Activated naive CD8-positive, alpha-beta T cell treated with anti-CD3 and anti-CD28 coated beads, Interleukin-2, amount 10 ng/mL, durations not matched to agents 7 days and 5 days (primary cell): ENCODE measurements at places on chromosomes 16 and 17. TPM values are rescaled to one million over a fixed set of nuclear protein-coding genes. Genes with fewer than 3 reads are reported as not detected.

The C16orf78 gene
- not detected for total RNA-seq

DNA sequence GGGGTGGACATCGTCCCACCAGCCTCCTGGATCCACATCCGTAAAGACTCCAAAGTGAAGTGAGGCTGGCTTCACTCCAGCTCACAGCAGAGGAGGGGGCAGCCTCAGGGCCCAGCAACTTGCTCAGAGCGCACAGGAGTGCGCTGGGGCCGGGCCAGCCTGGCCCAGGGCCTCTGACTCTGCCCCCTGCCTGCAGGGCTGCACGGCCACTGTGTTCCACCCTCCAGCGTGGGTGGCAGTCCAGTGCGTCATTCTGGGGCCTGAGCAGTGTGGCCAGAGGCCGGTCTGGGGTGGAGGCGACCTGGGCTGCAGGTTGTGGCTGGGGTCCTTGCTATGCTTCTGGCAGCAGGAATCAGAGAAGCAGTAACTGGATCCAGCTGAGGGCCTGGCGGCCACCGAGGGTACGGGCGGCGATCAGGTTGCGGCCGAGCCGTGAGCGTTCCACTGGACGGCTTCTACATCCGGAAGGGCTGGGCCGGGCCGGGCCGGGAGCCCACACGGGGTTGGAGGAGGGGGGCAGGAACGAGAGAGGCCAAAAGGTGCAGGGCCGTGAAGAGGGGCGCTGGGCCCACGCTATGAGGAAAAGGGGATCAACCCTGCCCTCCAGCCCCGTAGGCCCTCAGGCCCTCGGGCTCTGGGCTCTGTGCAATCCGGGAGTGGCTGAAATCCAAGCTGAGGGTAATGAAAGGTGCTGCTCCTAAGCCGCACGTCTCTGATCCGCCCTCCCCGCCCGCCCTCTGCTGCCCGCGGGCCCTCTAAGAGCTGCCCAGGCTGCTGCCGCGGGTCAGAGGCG is at the start of gene FSCN2:
Gene FSCN2 (plus strand): TSS at position 787 of the 793 bp plus-strand sequence. CDS start 155 bp downstream, outside the sequence.
- H3K4me1 ChIP-seq, result no peaks in the 10 kb centered on the region
- no peaks in the 10 kb centered on the region for H3K36me3 ChIP-seq
- H3K27ac ChIP-seq, result no peak within 1 kb of the TSS
- H3K27me3 ChIP-seq, result no peaks in the 10 kb centered on the region
- no peak within 1 kb of the TSS for H3K4me3 ChIP-seq

GRCh38 chr17:5508810-5509209 is 22.4 kb downstream of the MIS12 start:
- peaks cover 17% of the 10 kb centered on the region for H3K4me1 ChIP-seq
- H3K36me3 ChIP-seq, result peaks cover 19% of the 10 kb centered on the region
- no peak for DNase-seq
- no peak overlapping the region for H3K4me3 ChIP-seq

GRCh38 chr16:88810912-88811768 is 588 bp downstream of the APRT start:
- DNase-seq, result peak; percentile 84
- peak overlapping the region; percentile 95 for H3K27ac ChIP-seq
- H3K4me1 ChIP-seq, result peaks cover 14% of the 10 kb centered on the region
- no peaks in the 10 kb centered on the region for H3K27me3 ChIP-seq

- no peaks in the 10 kb centered on the region for H3K27me3 ChIP-seq
- H3K4me1 ChIP-seq, result peaks cover 50% of the 10 kb centered on the region
Measured at GRCh38 chr17:64016974-64017373, 3.5 kb downstream of the ICAM2 start.

GRCh38 chr16:66159987-66160386 is 206.5 kb upstream of the CDH5 start:
- no peak overlapping the region for H3K27ac ChIP-seq
- H3K36me3 ChIP-seq, result no peaks in the 10 kb centered on the region
- no peaks in the 10 kb centered on the region for H3K4me1 ChIP-seq
- H3K4me3 ChIP-seq, result no peak overlapping the region
- DNase-seq, result no peak

DNA sequence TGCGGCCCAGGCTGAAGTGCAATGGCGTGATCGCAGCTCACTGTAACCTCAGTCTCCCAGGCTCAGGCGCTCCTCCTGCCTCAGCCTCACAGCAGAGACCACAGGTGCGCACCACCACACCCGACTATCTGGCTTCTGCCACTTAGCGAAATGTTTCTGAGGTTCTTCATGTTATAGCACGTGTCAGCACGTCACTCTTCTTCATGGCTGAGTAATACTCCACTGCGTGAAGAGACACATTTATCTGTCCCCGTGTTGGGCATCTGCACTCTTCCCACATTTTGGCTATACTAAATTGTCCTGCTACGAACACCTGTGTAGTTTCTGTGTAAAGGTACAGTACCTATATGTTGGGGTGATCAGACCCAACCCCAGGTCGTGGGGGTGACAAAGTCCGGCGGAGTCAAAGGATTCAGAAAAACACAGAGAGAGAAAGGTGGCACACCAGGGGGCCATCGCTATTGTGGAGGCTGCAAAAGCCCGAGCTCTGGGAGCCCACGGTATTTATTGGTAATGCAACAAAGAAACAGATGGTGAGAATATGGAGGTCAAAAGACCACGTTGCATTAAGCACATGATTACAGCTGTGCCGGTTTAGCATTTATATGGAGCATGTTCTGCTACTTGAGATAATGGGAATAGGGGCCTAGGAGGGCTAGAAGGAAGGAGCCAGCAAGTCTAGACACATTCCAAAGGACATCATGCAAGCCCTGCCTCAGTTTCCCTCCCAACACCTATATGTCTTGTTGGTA is 851 bp upstream of the DPEP1 start:
- no peak for DNase-seq
- H3K27ac ChIP-seq, result no peak overlapping the region
- peaks cover 5% of the 10 kb centered on the region for H3K36me3 ChIP-seq
- no peak overlapping the region for H3K4me3 ChIP-seq
- peaks cover 4% of the 10 kb centered on the region for H3K4me1 ChIP-seq

The SPNS2 gene
- 6.9 TPM for total RNA-seq

- DNase-seq, result no peak
- no peak overlapping the region for H3K27ac ChIP-seq
Measured at GRCh38 chr16:66703406-66704215, 7.1 kb upstream of the CMTM4 start.

- DNase-seq, result no peak
- H3K27ac ChIP-seq, result no peak overlapping the region
- H3K4me1 ChIP-seq, result peaks cover 15% of the 10 kb centered on the region
- no peaks in the 10 kb centered on the region for H3K36me3 ChIP-seq
Measured at GRCh38 chr17:8013731-8014557, 11.5 kb downstream of the GUCY2D start.

The KCNJ2 gene
- total RNA-seq, result not detected

The NUTF2 gene
- total RNA-seq, result 88.4 TPM

GRCh38 chr16:19282101-19282500 is 3.4 kb upstream of the CLEC19A start:
- no peaks in the 10 kb centered on the region for H3K4me1 ChIP-seq
- no peaks in the 10 kb centered on the region for H3K27me3 ChIP-seq
- H3K27ac ChIP-seq, result no peak overlapping the region
- DNase-seq, result no peak

The TNS4 gene
- total RNA-seq, result 9.0 TPM

The RAB26 gene
- total RNA-seq, result 0.69 TPM

The KRTAP4-3 gene
- not detected for total RNA-seq

GRCh38 chr17:59420901-59421300 is 89.4 kb downstream of the YPEL2 start:
- H3K36me3 ChIP-seq, result no peaks in the 10 kb centered on the region
- no peaks in the 10 kb centered on the region for H3K27me3 ChIP-seq
- H3K4me3 ChIP-seq, result no peak overlapping the region
- H3K27ac ChIP-seq, result no peak overlapping the region
- DNase-seq, result no peak

The BPTF gene
- 126 TPM for total RNA-seq

The RANGRF gene
- total RNA-seq, result 43.6 TPM
